Putamen (tissue), 1 donor: ENCODE measurements at places on chromosomes 3 and 15.

DNA sequence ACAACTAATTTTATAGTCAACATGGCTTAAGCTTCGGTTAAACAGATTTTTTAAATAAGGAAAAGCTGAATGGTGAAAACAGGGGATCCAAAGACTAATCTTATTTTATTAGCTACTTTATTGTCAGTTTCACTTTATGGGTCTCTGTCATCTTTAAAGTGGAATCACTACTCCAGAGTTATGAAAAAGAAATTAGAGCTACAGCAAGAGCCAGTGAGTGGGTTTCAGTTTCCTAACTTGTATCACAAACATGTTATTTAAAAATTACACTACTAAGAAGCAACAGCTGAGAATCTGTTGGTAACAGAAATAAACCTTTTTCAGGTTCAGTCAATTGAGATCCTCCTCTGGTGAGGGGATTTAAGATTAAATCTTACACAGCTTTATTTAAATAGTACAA is 10.0 kb downstream of the PHC3 start:
- DNase-seq, result no peak

DNA sequence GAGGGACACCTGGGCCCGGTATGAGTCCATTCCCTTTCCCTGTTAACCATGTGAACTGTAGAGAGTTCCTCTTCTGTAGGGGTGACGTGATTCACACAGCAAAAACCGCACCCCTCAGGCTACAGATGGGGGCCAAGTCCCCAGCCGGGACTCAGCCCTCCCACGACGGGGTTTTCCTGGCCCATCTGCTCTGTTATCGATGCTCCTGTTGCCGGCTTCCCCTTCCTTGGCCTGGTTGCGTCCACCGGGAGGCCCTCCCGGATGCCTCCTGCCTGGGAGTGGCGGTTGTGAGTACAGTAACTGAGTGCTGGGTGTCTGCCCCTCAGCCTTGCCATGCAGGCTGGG is 817 bp upstream of the PLXNA1 start:
- DNase-seq, result no peak

DNA sequence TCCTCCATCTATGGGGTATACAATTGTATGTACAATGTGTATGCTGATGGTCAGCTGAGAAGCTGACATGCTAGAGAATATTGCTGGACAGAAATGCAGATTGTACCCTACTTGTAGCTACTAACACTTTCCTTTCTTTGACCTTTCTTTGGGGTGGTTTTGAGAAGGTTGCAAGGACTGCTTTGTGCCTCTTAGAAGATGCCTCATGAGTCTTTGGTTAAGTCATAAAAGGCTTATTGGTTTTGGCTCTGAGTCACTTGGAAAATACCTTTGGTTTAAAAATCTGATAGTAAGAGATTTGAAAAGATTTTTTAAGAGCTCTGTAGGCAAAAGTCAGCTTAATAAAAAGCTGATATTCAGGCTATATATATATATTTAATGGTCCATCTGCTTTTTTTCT is 71.5 kb downstream of the ZMAT3 start:
- no peak for DNase-seq

- DNase-seq, result no peak
Measured at GRCh38 chr15:54017251-54017650, 39.0 kb downstream of the UNC13C start.

GRCh38 chr3:142652826-142653292 is 56.7 kb downstream of the PLS1 start:
- no peak for DNase-seq

- no peak for DNase-seq
Measured at GRCh38 chr15:60054472-60054871, 50.4 kb downstream of the FOXB1 start.

- DNase-seq, result no peak
Measured at GRCh38 chr15:73723191-73723590, 30.0 kb downstream of the INSYN1 start.

DNA sequence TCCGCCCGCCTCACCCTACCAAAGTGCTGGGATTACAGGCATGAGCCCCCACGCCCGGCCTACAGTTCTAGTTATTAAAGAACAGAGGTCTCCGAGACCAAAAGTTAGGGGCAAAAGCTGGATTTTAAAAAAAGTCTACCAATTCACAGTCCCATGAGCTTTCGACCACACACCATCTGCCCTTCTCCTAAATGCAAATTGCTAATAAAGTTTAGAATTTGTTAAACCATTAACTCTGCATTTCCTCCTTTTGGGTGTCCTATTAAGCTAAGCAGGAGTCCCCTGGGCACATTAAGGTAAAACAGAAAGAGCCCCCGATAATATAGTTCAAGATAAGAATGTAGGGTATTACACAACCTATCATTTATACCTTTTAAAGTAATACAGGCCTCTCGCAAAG is 322.7 kb downstream of the FOXP1 start:
- DNase-seq, result no peak
